Regular cardiac myocyte (primary cell): ENCODE measurements at places on chromosomes 6 and 20. TPM values are rescaled to one million over a fixed set of nuclear protein-coding genes. Genes with fewer than 3 reads are reported as not detected.

Gene HLA-DQB1
- total RNA-seq: under 0.01 TPM in 1 of 2 replicates, not detected in the other

Gene CCN6
- total RNA-seq: not detected in 2 replicates

Gene ULBP2
- 8.7 and 12.5 TPM in 2 replicates for total RNA-seq

Gene BPI
- 0.28 TPM in 1 of 2 replicates, not detected in the other for total RNA-seq

Gene CYP39A1
- total RNA-seq: under 0.01 and 1.1 TPM in 2 replicates

Gene HLA-DQA1
- not detected in 2 replicates for total RNA-seq

Gene MMP24
- total RNA-seq: 0.38 and 0.56 TPM in 2 replicates

Gene RAET1E
- 0.19 TPM in 1 of 2 replicates, not detected in the other for total RNA-seq

Gene RFX6
- not detected in 2 replicates for total RNA-seq

Gene PRND
- total RNA-seq: not detected in 2 replicates

Gene PRSS16
- 0.19 and 0.28 TPM in 2 replicates for total RNA-seq

Gene NRN1
- total RNA-seq: under 0.01 TPM in 2 replicates

Gene TMEM244
- total RNA-seq: not detected in 2 replicates
